GM12878 (cell line): ENCODE measurements at places on chromosomes 1 and 21. TPM values are rescaled to one million over a fixed set of nuclear protein-coding genes. Genes with fewer than 3 reads are reported as not detected.

DNA sequence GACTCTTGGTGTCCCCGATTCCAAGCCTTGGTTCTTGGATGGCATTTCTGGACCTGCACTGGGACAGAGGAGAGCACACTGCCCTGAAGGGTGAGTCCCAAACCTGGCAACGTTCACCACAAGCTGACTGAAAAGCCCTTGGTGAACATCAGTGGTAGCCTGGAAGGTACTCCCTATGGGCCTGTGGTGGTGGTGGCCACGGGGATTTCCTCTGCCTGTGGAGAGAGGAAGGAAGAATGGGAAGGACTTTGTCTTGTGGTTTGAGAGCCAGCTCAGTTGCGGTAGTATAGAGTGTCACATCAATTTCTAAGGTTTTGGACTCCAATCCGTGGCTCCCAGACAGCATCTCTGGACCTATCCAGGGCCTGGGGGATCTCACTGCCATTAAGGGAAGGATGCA is 50.7 kb downstream of the DNAH14 start:
- no peak for DNase-seq
- H3K27me3 ChIP-seq: no peaks in the 10 kb centered on the region
- H3K4me3 ChIP-seq: no peak overlapping the region
- no peaks in the 10 kb centered on the region for H3K4me1 ChIP-seq

- H3K36me3 ChIP-seq: no peaks in the 10 kb centered on the region
- H3K4me1 ChIP-seq: peaks cover 51% of the 10 kb centered on the region
- DNase-seq: peak; percentile 93
- no peaks in the 10 kb centered on the region for H3K27me3 ChIP-seq
These were observed 12.2 kb upstream of the RGS16 start for GRCh38 chr1:182616130-182617013.

The FCAMR gene
- total RNA-seq: not detected in 2 replicates

The AMY2B gene
- total RNA-seq: 3.7 and 4.3 TPM in 2 replicates

DNA sequence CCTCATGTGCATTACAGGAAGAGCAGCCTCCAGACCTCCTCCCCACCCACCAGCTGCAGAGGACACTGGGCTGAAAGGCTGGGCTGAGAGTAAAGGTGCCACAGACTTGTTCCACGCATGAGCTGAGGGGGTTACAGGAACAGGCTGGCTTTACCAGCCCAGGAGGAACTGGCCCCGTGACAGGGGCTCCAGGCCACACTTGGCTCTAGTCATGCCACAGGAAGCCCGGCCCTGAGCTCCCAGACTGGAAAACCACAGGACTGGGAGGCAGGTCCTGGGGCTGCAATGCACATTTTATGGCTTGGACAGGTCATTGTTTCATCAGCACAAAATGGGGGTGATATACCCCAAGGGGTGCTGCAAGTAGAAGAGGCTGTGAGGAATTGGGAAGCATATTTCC is 35.6 kb downstream of the GPA33 start:
- H3K36me3 ChIP-seq: no peaks in the 10 kb centered on the region
- H3K27ac ChIP-seq: no peak overlapping the region
- no peaks in the 10 kb centered on the region for H3K27me3 ChIP-seq
- no peak for DNase-seq
- H3K4me1 ChIP-seq: 0 out of 2 replicates have a peak, but pooled peaks cover 3% of the 10 kb centered on the region

The HRNR gene
- total RNA-seq: not detected in 2 replicates

GRCh38 chr1:55468142-55468795 is 253.1 kb upstream of the USP24 start:
- H3K4me1 ChIP-seq: no peaks in the 10 kb centered on the region
- no peak for DNase-seq
- H3K27ac ChIP-seq: no peak overlapping the region
- H3K27me3 ChIP-seq: no peaks in the 10 kb centered on the region; the same call in none of the 2 replicates
- no peak overlapping the region for H3K4me3 ChIP-seq

DNA sequence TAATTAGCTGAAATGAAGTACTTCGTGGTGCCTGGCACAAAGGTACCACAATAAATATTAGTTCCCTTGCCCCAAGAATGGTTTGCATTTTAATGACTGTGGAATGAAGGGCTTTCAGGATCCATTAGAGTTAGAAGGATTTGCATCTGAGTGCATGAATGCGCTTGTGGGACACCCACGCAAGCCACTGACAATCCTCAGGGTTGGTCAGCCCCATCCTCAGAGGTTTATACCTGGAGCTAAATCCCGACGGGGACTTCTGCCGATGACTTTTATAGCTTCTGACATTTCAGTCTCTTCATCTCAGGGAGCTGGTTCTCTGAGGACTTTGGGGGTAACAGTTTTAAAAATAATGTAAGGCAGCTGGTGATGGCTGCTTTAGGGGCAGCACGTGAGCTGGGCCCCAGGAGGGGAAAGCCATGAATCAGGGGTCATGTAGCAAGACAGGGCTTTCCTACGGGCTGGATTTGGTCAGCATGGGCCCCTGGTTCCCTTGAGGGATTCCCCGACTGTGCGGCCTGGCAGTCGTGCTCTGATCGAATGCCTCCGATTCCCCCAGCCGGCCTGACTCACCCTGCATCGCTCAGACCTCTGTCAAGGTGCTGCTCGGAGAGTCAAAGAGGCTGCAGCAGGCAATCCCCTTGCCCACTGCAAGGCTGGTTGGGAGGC is 20.8 kb upstream of the IL10 start:
- no peaks in the 10 kb centered on the region for H3K36me3 ChIP-seq
- DNase-seq: no peak
- H3K4me3 ChIP-seq: 0 out of 2 replicates have a peak overlapping the region, but pooled peaks have one; percentile 10
- H3K4me1 ChIP-seq: peaks cover 52% of the 10 kb centered on the region
- peak overlapping the region; percentile 54 for H3K27ac ChIP-seq

The GPR52 gene
- total RNA-seq: 4.3 and 5.6 TPM in 2 replicates
